ENCODE measurements at places on chromosomes 2 and 18.

GRCh38 chr18:29154196-29154757, 977.3 kb upstream of the CDH2 start:
- no peak for DNase-seq

DNA sequence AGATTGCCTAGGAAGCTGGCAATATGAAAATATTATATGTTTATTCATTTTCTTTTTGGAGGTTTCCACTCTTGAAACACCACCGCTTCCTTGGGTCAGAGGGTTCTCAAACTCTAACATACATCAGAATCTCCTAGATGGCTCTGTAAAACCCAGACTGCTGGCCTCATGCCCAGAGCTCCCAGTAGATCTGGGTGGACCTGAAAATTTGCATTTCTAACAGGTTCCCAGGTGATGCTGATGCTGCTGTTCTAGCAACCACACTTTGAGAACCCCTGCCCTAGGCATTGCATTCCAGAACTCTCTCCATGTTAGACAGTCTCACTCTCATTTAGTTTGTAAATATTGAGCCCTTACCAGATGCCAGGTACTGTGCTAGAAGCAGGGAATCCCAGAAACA, 139.4 kb downstream of the FAM210A start:
- no peak for DNase-seq

- DNase-seq: no peak
Measured at GRCh38 chr18:76988827-76989646, 143.5 kb downstream of the MBP start.

- no peak for DNase-seq
Measured at GRCh38 chr2:130887643-130888042, 50.9 kb downstream of the ARHGEF4 start.

DNA sequence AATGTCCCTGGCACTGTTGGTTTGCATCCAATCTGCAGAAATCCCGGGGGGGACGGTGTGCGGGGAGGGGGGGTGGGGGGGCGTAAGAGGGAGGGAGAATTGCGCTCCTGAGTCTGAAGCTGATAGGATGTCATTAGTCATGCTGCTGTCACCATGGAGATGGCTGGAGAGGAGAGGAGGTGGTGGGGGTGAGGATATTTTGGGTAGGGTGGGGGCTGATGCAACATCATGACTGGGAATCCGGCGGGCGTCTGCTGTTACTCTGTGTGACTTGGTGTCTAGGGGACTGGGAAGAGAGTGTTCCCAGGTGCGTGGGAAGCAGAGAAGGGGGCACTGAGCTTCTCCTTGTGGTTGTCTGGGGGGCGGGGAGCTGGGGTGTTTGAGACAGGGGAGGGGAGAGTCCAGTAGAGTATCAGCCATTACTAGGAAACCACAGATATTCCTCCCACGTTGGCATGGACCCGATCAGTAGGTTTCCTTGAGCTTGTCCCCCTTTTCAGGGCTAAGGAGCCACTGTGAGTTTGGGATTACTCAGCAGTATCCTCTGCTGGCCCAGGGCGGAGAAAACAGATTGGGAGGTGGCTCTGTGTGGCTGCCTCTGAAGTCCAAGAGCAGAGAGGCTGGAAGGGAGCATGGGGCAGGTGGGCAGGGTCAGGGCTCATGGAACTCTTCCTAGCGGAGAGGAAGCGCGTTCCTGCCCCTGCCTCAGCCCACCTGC, 18.9 kb downstream of the TET3 start:
- DNase-seq: peak; percentile 63

- DNase-seq: no peak
Measured at GRCh38 chr2:158803506-158803905, 8.4 kb downstream of the DAPL1 start.

GRCh38 chr2:70861777-70862625, 26.4 kb upstream of the CD207 start:
- peak; percentile 65 for DNase-seq

- DNase-seq: no peak
Measured at GRCh38 chr2:167794554-167795255, 452.7 kb downstream of the STK39 start.

DNA sequence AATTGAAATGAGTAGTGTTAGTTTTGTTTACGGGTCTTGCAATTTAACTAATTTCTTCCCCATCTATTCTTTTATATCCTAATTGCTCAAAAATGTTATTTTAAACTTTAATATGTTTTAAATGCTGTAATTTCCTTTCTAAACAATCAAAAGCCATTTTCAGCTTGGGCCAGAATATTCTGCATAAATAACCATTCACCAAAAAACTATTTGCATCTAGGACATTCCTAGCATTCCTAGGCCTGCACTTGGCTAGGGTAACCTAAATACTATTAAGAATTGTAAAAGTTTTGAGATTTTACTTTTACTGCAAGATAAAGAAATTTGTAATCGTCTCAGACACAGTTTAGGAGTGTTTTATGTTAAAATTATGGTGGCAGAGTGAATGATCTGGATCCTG, 7.8 kb upstream of the ETAA1 start:
- DNase-seq: no peak

DNA sequence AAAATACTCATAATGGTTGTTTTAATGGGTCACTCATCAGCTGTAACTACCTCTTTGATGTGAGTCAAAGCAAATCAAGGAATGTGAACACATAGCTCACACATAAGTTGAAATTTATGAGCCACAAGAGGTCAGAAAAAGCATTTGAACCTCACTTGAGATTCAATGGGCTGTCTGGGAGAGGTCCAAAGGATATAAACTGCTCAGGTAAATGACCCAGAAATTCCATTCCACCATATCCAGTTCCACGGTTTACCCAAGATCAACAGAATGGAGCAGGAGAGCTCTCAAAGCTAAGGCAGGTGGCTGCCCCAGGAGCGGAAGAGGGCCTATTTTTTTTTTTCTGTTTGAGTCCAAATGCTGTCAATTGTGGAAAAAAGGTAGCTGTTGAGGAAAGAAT, 464.1 kb downstream of the TNS1 start:
- no peak for DNase-seq
